Activated effector memory CD4-positive, alpha-beta T cell treated with anti-CD3 and anti-CD28 coated beads, Interleukin-2, amount 50 U/mL, for 16 hours (primary cell): ENCODE measurements at places on chromosomes 6 and 20.

GRCh38 chr6:108156938-108157233 is 8.9 kb upstream of the NR2E1 start:
- DNase-seq, result no peak

GRCh38 chr6:125789576-125790357 is 993 bp upstream of the NCOA7 start:
- DNase-seq, result peak; percentile 77

- DNase-seq, result peak; percentile 90
These were observed 17.0 kb downstream of the UQCC2 start for GRCh38 chr6:33694401-33694931.

GRCh38 chr6:105389543-105389942 is 13.3 kb downstream of the PREP start:
- DNase-seq, result no peak

DNA sequence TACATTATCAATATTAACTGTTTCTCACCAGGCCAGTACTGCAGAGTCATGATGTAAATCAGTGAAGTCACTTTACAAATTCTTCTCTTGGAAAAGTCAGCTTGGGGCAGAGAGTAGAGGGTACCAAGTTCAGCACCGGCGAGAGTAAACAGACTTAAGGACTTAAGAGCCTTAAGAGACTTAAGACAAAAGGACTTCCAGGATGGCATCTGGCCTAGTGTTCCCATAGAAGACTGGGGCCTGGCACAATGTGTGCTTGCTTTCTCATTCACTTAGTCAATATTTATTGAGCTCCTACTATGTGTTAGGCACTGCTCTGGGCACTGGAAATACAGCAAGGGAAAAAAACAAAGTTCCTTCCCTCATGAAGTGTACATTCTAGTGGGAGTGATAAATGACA is 1.4 kb upstream of the SNPH start:
- DNase-seq, result no peak

GRCh38 chr6:3612341-3613041 is 139.0 kb downstream of the PXDC1 start:
- no peak for DNase-seq

DNA sequence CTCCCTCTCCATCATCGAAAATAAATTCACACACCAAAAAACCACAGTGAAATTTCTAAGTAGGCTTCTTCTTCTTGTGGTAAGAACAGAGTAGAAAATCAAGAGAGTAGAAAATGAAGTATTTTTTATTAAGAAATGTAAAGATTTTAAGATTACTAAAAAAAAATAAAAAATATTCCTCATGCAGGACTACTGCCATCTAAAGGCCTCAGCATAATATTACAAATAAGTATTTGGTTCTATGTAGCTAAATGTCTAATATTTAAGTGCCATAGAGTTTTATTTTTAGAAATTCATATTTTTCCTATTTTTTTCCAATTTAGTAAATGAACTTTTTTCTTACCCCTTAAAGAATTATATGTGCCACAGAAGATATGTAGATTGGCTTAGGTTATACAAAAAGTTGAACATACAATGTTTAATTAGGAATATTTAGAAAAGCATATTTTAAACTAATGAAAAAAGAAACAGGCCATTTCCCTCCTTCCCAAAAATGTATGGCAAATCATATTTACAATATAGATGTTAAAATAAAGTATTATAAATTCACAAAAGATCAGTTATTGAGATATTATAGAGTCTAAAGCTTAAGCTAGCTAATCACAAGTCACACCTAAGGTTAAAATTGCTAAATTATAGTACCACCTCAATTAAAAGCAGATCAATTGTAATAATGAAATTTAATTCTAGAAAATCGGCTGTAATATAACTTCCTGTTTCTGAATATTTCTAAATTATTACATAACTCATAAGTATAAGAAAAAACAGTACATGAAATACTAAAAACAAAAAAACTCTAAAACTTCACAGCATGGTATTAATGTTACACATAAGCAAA is 3.5 kb upstream of the NT5DC1 start:
- no peak for DNase-seq

DNA sequence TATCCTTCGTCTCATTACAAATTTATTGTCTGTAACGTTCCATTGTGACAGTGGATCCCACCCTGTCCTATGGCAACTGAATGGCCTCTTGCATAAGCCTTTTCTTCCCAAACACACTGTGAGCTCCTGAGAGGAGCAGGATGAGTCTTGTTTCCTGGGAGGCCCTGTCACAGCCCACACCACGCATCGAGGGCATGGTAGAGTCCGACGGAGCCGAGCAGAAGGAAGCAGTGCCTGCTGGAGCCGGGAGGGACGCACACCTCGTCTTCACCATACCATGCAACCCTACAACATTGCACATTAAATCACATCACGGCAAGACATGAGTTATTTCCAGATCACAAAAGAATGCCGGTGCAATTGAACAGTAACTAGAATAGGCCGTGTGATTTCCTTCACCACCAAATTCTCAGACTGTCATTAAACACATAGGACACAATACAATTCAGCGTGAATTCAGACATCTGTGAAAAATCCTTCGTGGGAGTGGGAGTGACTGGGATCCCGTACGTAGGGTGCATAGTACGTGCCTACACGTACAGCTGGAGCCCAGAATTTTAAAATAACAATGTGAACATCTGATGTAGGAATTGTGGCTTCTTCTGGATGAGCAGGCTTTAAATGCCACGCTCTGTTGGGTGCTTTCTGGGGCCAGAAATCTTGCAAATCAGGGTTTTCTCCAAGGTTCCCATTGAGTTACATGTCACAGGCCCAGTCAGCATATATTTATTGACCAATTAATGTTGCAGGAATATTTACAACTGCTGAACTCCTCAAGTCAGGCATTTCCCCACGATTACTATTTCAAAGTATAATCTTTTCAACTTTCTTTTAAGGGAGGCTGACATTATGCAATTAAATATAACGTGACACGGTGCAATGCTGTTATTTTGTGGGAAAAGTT is 201.8 kb downstream of the TTLL2 start:
- DNase-seq, result no peak

GRCh38 chr20:12414446-12415274 is 497.0 kb downstream of the BTBD3 start:
- no peak for DNase-seq

DNA sequence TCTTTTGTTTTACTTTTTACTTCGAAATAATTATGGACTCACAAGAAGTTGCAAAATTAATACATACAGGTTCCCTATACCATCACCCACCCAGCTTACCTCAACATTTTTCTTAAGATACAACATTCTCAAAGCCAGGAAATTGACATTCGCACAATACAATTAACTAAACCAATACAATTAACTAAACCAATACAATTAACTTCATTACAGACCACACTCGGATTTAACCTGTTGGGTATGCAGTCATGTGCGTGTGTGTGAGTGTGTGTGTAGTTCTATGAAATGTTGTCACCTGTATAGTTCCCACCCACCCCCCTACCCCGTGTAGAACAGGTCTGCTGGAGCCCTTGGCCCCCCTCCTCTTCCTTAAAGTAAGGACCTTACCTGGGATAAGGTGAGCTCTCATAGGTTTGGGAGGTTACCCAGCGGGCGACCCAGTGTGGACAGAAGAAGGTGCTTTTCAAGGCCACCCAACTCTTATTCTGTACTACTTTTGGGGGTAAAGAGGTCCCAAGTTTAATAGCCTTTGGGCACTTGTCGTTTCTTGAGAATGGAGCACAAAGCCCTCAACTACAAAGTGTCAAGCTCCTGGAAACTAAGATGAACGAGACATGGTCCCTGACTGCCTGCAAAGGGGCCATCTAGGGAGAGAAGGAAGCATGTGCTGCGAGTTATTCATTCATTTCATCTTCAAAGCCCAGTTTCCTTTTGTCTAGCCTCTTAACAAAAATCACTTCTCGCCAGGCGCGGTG is 544 bp upstream of the STK38 start:
- DNase-seq, result no peak

GRCh38 chr6:91075244-91075976 is 488.5 kb upstream of the MAP3K7 start:
- DNase-seq, result no peak

- DNase-seq, result no peak
These were observed 2.9 kb downstream of the COL20A1 start for GRCh38 chr20:63295846-63296245.

GRCh38 chr20:1014471-1014870 is 12.4 kb upstream of the RSPO4 start:
- no peak for DNase-seq

DNA sequence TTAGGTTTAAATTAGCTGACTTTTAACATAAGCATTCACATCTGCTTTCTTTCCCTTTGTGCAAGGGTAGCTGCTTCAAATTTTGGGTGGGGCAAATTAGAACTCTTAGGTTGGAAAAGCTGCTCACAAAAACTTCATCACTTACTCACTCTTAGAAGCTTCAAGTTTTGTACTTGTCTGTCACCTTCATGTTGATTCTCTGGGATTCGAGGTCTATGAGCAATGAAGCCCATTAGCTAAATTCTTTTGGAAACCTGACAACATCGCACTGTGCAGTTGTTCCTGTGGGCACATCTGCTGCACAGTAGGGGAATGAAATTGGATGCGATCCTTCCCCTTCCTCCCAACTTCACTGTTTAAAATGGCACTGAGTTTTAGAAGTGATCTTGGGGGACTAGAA is 156.1 kb downstream of the UBE3D start:
- DNase-seq, result no peak

DNA sequence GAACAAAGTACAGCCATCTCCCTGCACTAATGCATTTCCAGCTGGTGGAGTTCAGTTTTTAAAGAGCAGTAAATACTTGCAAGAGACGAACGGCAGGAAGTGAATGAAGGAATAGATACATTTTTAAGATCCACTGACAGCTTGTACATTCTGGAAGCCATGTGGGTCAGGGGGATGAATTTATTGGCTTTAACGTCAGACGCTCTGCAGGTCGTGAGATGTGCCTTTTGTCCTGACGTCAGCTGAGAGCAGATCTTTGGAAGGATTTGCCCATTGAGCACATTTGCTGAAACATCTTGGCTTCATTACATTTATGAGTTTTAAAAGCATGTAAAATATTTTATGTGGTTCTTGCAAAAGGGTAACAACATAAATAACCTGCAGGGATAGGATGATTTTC is 29.5 kb upstream of the SALL4 start:
- no peak for DNase-seq

DNA sequence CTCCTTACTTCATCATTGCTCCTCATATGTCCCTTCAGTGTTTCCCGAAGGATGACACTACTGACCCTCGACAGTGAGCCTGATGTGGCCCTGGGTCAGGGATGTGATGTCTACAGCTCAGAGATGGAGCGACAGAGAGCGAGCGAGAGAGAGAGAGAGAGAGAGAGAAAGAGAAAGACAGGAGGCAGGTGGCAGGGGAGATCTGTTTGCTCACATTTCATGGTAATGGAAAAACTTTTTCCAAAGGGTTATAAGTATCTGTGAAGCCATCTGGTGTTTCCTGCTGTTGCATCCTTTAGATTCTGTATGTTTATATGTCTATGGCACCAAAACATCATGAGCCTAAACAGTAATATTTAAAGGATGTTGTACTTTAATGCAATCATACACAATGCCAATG is 77.2 kb downstream of the PPP1R3G start:
- no peak for DNase-seq
